Panc1 (cell line): ENCODE measurements at places on chromosomes 4 and X.

- no peak for DNase-seq
Observed at GRCh38 chr4:5618051-5618960, 90.1 kb downstream of the EVC2 start.

DNA sequence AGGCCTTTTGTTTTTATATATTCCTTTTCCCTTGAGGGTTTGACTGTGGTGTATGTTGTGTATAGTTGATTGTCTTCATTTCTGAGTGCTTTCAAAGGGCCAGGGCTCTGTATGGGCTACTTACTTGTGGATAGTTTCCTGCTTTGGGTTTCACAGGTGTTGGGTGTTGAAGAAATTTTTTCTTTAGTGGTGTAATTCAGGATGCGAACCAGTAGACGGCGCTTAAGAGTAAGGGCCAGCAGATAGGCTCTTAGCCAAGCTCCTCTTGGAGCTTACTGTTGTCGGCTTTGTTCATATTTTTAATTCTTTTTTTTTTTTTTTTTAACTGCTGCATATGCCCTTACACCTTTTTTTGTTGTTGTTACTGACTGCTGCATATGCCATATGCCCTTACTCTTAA is 276.3 kb upstream of the GALNT7 start:
- DNase-seq = peak; percentile 15

DNA sequence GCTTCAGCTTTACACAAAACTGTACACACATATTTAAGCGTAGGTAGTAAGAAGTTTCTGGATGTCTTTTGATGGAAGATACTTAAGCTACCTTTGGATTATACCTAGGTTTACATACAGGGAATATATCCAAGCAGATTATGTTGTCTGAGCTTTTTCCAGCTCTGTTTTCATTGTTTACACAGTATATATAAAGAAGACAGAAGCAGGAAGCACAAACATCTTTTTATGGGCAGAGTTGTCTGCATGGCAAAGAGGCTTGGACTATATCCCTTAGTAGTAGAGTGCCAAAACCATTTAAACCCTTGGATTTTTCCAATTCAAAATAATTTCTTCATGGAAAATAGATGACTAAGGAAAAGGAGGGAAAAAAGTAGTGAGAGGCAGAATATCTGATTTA is 329.4 kb upstream of the AGA start:
- DNase-seq = no peak

GRCh38 chrX:133364865-133365264 is 50.4 kb downstream of the GPC4 start:
- DNase-seq = no peak

DNA sequence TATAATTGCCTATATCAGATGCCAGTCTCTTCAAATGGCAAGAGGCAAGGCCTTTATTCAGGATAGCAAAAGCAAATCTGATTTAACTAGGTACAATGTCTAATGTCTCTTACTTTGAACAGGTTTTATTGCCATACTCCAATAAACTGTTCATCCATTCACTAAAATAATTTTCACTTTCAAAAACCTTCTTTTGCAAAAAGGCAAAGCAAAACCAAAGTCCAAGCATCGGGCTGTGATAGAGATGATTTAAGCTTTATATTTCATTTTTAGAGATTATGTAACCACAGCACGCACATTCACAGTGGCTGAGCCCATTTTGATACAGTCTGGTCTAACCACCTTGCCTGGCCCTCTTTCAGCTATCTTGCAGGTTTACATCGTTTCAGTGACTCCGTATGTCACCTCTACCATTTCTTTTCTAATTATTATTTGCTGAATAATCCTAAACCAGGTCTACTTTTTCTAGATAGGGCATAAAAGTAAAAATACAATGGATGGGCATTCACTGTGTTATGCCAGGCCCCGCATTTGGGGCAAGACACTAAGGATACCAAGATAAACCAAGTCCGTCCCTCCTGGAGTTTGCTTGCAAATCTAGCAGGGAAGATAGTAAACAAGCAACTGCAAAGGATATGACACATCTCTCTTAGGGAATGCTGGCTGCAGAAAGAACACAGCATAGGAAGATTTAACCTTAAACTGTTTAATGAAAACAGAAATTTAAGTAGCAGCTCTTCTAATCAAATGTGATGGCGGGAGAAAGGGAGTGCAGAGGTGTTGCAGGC is 1.8 kb downstream of the CASP3 start:
- DNase-seq = no peak

DNA sequence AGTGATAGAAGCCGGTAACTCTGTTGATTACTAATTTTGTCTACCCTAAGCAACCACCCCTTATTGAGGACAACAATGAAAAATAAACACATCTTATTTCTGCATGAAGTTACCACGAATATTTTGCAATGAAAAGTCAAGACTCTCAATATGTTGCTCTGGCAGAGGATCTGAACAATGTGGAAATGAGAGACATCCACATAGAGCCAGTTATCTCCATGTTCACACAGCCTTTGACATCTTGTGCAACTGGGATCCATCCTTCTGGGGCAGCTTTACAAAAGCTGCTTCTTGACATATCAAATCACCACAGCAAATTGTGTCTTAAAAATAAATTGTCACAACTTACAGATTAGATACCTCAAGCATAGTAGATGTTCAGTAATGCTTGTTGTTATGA is 10.2 kb downstream of the EDNRA start:
- no peak for DNase-seq

DNA sequence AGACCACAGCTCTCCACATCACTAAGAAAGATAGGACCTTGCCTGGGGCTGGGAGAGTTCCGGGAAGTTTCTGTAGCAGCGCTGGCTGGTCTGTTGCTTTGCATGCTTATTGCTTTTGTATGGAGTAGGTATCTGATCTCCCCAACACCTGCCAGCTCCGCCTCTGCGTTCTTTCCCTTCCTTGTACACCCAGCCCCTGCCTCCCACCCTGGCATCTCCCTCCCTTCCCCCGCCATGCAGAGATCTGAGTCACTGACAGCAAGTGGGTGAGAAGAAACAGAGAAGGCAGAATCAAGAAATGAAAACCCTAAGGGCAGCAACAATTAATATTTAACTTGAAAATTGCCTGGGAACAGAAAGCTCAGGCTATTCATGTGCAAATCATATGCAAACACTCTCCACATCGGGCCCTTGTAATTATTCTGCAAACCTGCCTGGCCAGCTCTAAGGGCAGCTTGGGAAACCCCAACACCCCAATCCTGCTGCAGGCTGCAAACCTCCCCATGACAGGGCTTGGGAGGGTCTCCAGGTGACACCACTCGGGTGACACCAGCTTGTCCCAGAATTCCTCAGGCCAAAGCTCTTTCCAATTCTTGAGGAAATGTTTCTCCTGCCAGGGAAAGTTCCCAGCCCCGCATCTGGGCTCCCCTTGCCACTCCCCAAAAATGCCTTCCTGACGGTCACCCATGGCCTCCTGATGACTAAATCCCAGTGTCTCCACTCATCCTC is 257.2 kb downstream of the FBXW7 start:
- DNase-seq = no peak

DNA sequence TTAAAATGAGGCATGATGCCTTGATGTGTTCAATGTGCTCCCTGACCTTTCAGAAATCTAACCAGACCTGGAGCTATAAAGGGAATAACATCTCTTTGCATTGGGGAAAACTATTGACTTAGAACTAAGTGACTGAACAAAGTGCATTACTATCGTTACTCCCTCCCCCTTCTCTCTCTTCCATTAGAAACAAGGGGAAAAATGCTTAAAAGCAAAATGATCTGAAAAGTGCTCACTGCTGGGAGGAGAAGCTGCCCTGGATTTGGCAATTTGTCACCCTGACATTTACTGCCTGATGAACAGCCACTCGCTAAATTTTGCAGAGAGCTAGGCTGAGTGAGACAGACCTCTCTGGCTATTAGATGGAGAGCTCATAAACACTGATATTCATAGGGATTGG is 48.6 kb upstream of the PARM1 start:
- no peak for DNase-seq

GRCh38 chr4:111943796-111944203 is 201.5 kb upstream of the FAM241A start:
- no peak for DNase-seq

- DNase-seq = no peak
Observed at GRCh38 chrX:17038277-17038676, 91.8 kb downstream of the REPS2 start.

- no peak for DNase-seq
Observed at GRCh38 chrX:118251271-118251670, 94.6 kb upstream of the WDR44 start.

- DNase-seq = peak; percentile 28
Observed at GRCh38 chr4:146095091-146095690, 80.3 kb upstream of the LSM6 start.

DNA sequence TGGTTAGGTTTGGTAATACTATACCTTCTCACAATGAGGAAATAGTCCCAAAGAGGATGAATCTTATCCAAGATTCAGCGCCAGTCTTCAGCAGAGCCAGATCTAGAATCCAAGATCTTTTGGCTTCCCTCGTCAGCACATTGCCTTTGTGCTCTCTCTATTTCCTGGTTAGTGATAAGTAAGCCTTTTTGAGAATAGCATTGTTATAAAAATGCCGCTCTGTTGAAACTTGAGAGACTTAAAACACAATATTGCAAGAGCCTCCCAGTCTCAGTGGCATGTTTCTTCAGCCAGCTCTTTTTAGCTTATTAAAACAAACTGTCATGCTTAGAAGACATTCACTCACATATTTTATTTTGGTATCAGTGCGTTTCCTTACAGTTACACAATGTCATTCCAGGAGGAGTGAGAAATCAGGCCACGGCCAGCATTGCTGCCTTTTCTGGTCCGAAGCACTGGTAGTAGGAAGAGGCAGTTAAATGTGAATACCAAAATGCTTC is 141.4 kb downstream of the KLHL8 start:
- no peak for DNase-seq

GRCh38 chrX:44843318-44843702 is 511 bp upstream of the DUSP21 start:
- peak; percentile 24 for DNase-seq

- no peak for DNase-seq
Observed at GRCh38 chr4:17336986-17337385, 174.9 kb downstream of the QDPR start.

DNA sequence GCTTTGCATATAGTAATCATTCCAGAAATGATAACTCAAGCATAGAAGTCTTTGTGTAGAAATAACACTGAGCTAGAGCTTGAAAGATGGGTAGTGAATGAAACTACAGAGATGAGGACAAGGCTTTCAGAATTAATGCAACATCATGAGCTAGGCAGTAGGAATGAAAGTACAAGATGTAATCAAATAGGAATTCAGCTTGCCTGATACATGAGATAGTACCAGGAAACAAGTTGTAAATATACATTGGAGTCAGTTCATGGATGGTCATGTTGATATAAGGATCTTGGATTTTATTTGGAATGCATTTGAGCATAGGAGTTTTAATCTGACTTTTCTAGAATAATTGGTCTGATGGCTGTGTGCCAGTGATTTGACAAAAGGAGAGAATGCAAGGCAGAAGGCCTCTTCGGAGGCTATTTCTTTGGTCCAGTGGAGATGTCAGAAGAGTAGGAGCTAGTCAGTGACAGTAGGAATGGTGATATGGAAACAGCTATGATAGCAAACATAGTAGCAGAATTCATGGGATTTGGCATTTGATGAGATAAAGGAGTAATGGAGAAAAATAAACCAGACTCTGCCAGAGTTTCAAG is 206.4 kb upstream of the PACRGL start:
- no peak for DNase-seq

GRCh38 chr4:81343536-81343935 is 128.2 kb downstream of the RASGEF1B start:
- DNase-seq = no peak

- DNase-seq = no peak
Observed at GRCh38 chr4:90060039-90060438, 67.2 kb upstream of the CCSER1 start.

DNA sequence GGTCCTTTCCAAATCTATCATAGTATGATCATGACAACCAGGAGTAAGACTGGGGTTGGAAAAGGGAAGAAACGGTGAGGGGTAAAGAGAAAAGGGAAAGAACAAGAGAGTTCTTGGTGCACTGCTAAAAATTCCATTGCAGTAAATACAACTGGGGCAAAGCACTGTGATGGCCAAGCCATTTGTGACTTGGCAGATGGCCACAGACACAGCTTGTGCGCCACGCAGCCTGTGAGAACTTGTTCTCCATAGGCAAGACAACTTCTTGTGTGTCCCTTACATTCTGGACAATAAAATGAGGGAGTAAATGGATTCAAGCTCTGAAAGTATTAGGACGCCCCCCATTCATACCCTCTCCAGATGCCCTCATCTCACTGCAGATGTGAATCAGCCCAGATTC is 10.9 kb downstream of the MFAP3L start:
- no peak for DNase-seq

DNA sequence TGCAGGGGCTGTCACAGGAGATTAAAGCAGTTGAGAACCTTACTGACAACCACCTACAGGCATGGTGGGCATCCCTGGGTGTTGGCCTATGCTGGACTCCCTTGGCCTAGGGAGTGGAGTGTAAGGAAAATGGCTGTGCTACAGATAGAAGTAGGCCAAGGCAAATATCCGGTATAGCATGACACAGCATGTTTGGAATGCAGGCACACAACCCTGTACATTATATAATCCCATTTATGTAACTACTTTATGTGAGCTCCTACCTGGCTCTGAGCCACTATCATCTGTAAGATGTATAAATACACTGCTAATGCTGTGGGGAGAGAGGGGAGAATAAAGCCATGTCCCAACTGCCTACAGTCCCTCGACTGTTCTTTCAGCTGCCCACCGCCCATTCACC is 38.7 kb upstream of the KCTD8 start:
- DNase-seq = no peak

- DNase-seq = no peak
Observed at GRCh38 chr4:133808151-133808550, 393.4 kb downstream of the PABPC4L start.

- DNase-seq = no peak
Observed at GRCh38 chr4:76607846-76608245, 172.8 kb downstream of the SHROOM3 start.

- no peak for DNase-seq
Observed at GRCh38 chr4:165931741-165932140, 58.7 kb downstream of the TLL1 start.
